ENCODE measurements at places on chromosomes 12 and 14.

DNA sequence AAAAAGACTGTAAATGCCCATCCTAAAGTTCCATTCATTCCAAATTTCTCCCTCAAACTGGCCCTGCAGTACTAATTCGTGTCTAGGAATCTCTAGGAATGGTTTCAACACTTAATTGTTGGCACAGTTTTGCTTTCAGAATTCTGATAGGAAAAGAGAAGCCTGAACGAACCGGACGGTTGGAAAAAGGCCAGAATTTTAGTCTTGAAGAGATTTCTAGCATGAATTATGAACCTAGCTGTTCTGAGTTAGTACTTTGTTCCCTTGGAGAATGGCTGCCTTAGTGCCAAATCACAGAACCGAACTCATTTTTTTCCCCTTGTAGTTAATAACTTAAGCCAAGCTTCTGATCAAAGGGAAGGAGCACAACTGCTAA is 262.6 kb downstream of the ADAMTS20 start:
- DNase-seq, result peak; percentile 21

GRCh38 chr12:51244269-51244668 is 5.6 kb downstream of the DAZAP2 start:
- no peak for DNase-seq

DNA sequence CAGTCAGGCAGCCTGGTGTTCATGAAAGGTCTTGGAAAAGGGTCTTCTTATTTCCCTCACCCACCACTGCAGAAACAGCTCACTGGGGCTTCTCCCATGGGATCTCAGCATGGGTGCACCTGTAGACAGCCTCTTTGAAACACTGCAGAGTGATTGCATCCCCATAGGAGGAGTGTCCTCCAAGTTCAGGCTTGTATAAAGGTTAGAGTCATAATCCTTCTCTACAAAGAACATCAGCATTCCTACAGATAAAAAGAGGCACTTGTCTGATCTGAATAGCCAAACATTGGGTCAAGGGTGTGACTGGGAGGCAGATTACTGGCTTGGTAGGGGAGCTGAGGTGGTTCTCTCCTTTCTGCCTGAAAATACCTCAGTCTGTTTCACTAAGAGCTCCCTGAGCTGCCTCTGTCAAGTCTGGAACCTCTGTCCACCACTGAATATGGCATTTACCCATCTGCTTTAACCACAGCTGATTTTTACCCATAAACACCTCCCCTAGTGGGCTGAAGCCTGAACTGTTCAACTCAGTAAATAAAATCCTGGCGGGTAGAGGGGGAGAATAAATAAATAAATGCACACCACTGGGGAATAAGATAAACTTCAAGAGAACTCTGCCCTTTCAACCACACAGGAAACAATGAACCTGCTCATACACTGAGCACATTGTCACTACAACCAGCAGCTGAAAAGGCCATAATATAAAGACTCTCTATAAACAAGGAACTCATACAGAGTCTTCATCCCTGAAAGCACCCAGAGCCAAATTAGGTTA is 120.7 kb upstream of the SCAF11 start:
- DNase-seq, result no peak

- no peak for DNase-seq
Observed at GRCh38 chr12:54941659-54942058, 42.9 kb downstream of the TESPA1 start.

- no peak for DNase-seq
Observed at GRCh38 chr12:95532851-95533250, 18.4 kb downstream of the USP44 start.

GRCh38 chr14:52175982-52176502 is 91.5 kb upstream of the PTGDR start:
- no peak for DNase-seq

DNA sequence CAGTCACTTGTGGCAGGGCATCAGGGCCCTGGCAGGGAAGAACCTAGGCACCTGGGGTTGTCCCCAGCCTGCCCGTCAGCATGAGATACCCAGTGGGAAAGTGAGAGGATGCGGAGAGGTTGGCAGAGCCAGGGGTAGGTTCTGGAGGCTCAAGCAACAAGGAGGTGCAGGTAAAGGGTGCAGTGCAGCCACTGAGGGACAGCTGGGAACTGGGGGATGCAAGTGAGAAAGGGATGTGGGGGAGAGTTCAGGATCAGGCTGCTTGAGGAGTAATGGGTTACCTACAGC is 18.7 kb downstream of the VASH1 start:
- DNase-seq, result no peak

GRCh38 chr12:13790317-13790716 is 191.1 kb downstream of the GRIN2B start:
- DNase-seq, result no peak

- DNase-seq, result peak; percentile 20
Observed at GRCh38 chr14:90614696-90615516, 201.3 kb downstream of the TTC7B start.

DNA sequence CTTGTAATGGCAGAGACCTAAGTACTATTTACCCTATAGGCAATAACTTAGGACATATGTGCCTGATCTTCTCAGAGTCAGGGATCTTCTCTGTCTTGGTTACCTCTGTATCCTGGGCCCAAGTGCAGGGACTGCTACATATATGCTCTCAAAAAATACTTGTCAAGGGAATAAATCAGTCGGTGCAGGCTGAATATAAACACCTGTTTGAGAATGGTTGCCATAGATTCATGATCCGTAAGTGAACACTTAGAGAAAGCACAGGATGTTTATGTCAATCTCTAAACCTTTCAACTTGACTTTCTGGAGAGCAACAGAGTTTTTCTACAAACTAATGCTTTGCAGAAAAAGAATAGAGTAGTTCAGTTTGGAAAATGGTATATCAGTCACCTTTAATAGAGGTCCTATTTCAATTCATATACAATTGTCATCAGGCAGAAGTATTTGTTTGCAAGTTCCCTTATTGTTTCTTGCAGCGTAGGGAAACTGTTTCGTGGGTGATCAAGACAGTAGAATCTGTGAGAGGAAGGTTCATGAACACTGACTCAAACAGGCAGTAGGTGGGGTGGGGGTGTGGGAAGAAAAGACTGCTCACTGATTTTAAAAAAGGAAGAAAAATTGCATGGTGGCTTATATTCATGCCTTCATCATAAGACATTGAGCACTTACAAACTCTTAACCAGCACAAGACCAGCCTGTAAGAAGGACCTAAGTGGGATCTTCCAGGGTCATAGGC is 6.0 kb upstream of the UBE2N start:
- DNase-seq, result no peak

DNA sequence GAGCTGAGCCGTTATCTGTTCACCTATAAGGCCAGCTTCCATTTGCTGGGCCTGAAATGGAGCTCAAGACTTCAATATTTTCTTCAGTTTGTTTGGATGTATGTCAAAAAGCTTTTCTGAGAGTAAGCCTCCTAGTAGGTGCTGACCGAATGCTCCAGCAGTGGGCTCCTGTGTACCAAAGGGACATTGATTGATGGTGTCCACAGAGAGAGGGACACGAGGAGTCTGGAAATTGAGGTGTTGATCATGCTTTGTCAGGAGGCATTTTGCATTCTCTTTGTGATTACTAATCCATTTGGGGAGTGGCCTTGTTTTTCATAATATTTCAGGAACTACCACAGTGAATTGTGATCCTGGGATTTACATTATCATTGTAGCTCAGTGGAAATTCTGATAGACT is 107.7 kb upstream of the SLC38A2 start:
- no peak for DNase-seq

DNA sequence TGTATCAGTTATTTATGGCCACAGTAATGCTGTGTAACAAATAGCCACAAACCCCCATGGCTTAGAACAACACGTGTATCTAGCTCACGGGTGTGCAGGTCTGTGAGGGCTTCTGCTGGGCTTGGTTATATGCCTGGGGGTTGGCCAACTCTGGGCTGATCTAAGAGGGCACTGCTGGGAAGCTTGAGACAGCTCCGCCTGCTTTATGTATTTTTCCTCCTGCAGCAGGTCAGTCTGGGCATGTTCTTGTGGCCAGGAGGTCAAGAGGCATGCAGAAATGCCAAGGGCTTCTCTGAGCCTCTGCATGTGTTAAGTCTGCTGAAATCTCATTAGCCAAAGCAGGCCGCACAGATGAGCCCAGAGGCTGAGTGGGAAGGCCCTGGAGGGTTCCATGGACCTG is 105.8 kb downstream of the ZNF664 start:
- no peak for DNase-seq

DNA sequence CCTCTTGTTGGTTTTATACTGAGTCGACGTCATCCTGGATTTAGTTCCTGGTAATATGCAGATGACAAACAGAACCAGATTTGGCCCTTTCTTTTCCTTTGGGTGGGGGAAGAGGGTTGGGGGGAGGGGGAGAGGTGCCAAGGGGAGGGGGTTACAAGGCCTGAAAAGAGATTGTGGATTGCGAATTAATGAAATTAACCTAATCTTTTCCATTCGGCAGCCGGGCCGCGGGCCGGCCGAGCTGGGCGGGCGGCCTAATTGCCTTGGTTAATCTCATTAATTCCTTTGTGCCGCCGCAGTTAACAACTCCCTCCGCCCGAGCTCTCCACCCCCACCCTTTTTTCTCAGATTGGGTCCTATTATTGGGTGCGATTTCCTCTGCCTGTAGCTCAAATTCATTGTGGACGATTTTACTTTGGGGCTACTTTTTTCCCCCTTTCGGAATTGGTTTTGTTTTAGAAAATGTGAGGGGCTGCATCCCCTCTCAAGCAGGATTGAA is 387 bp upstream of the GSC start:
- peak; percentile 40 for DNase-seq

GRCh38 chr12:105231396-105231795 is 4.6 kb downstream of the APPL2 start:
- no peak for DNase-seq

GRCh38 chr12:11618046-11618445 is 31.4 kb upstream of the ETV6 start:
- no peak for DNase-seq

DNA sequence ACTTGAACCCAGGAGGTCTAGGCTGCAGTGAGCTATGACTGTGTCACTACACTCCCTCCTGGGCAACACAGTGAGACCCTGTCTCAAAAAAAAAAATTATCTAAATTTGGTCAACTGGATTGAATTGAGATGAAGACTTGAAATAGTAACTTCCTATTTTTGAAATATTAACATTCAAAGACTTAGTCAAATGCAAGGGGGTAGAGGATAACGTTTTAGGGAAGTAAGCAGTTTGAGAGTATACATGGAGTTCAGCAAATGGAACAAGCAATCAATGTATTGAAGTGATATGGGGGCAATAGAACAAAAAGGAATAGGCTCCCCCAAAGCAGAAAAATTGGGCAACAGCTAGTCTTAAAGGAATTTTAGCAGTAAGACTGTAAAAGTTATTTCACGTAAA is 4.6 kb upstream of the MFAP5 start:
- no peak for DNase-seq

DNA sequence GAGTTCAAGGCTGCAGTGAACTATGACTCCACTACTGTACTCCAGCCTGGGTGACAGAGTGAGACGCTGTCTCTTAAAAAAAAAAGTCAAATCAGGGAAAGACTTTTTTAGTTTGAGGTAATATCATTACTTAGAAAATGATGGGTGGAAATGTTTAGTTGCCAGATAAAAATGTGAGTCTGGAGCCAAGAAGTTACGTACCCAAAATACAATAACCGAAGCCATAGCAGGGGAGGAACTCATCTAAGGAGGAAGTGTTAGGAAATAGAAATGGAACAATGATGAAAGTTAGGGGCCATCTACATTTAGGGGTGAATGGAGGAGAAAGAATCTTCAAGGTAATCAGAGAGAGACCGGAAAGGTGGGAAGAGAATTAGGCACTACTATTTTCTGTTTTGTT is 98.8 kb downstream of the DACT1 start:
- no peak for DNase-seq

- DNase-seq, result no peak
Observed at GRCh38 chr12:112207397-112207924, 82.1 kb downstream of the TRAFD1 start.

DNA sequence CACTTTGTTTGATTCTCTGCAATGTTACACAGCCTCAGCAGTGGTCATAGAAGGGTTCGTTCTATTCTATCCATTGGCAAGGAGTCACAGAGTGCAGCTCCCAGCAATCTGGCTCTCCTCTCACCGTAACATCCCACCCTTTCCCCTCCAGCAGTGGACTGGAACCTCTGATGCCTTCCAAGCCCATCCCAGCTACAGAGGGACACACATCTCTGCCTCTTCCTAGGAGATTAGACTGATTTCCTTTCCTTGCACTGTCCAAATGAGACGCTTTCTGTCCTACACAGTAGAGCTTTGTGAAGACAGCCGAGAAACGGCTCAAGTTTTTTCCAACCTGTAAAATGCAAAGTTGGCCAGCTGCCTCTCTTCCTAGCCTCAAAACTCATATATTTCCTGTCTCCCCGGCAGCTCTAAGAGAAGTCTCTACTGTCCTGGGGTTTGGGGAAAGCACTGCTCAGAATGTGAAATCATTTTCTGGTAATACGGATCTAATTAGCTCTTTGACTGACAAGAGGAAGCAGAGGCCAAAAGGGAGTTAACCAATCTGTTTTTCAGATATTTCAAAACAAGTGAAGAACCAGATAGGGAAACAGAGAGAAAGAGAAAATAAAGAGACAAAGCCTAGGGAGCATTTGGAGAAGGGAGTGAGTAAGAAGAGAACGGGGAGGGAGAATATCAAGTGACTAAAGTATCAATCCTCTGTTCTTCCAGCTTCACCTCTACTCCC is 516 bp downstream of the NINJ2 start:
- DNase-seq, result no peak

GRCh38 chr12:83904175-83904574 is 1008.4 kb downstream of the SLC6A15 start:
- DNase-seq, result no peak

GRCh38 chr12:110697236-110697635 is 8.3 kb upstream of the HVCN1 start:
- no peak for DNase-seq

DNA sequence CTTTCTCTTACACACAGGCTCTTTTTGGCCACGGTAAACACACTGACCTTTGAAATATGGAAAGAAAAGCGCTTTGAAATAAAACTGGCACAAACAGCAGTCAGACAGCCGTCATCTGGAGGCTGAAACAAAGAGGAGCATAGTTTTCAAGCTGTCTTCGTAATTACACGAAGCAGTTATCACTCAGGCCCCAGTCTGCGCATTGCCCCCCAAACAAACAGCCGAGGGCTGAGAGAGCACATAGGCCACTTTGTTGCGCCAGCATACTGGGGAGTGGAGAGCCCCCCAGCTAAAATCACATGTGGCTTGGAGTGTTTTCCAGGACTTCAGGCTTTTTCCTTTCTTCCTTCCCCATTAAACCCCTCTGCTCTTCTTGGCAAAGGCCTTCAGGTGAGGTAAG is 142.9 kb upstream of the BTG1 start:
- no peak for DNase-seq

DNA sequence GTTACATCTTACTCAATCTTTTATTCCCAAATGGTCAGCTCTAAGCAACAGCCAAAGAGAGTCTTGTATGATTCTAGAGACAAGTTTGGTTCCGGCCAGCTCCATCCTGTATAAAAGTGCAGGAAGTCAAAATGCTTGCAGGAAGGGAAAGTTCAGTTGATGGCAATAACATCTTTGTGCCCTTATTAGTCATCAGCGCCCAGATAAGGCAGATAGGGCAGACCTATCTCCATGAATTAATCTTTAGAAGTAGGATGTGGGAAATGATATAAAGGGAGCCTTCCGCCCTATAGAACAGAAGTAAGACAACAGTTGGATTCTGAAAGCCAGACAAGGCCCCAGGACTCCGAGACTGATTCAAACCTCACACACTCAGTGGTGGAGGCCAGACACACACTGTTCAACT is 6.4 kb downstream of the GNS start:
- peak; percentile 90 for DNase-seq
